ENCODE measurements at places on chromosomes 11 and 22. TPM values are rescaled to one million over a fixed set of nuclear protein-coding genes. Genes with fewer than 3 reads are reported as not detected.

The CABP4 gene
- total RNA-seq = 25.4 TPM

The OR52H1 gene
- total RNA-seq = not detected

The SMTNL1 gene
- total RNA-seq = not detected

The TPBGL gene
- not detected for total RNA-seq

The NEFH gene
- total RNA-seq = not detected

The FHIP1B gene
- total RNA-seq = 43.9 TPM

The TMEM258 gene
- total RNA-seq = 140 TPM

The BDNF gene
- total RNA-seq = 8.3 TPM

The RIMBP3C gene
- not detected for total RNA-seq

The GGT1 gene
- total RNA-seq = 63.8 TPM

GRCh38 chr11:69018924-69019323 is 5.9 kb upstream of the MRGPRF start:
- DNase-seq = no peak

GRCh38 chr22:21443057-21443734 is 24.0 kb upstream of the TMEM191C start:
- DNase-seq = no peak

- no peak for DNase-seq
Measured at GRCh38 chr11:47433157-47433556, 6.9 kb upstream of the PSMC3 start.

GRCh38 chr22:26554956-26555355 is 35.0 kb downstream of the TPST2 start:
- DNase-seq = no peak

GRCh38 chr11:47514825-47515647 is 37.9 kb downstream of the CELF1 start:
- no peak for DNase-seq

GRCh38 chr22:43279867-43280522 is 63.2 kb downstream of the SCUBE1 start:
- no peak for DNase-seq

GRCh38 chr11:119729581-119729927 is 554 bp upstream of the NECTIN1 start:
- DNase-seq = no peak

- no peak for DNase-seq
Measured at GRCh38 chr11:92410526-92410925, 185.9 kb downstream of the FAT3 start.

DNA sequence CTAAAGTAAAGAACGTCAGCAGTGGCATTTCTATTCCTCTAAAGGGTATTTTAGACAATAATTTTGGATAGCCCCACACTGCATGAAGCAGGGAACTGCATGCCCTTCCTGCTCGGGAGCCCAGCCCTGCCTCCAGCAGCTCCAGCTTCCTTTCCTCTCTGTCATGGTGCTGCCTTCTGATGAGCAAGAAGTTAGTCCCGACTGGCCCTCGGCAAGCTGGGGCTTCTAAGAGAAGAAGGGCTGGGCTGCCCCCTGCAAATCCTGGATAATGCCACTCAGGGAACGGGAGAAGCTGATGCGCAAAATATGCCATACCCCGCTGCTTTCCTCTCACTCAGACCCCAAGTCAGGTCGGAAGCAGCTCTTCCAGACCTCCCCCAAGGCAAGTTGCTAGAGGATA is 296.4 kb downstream of the ETS1 start:
- DNase-seq = no peak

- no peak for DNase-seq
Measured at GRCh38 chr11:78181185-78181584, 7.2 kb downstream of the KCTD21 start.

DNA sequence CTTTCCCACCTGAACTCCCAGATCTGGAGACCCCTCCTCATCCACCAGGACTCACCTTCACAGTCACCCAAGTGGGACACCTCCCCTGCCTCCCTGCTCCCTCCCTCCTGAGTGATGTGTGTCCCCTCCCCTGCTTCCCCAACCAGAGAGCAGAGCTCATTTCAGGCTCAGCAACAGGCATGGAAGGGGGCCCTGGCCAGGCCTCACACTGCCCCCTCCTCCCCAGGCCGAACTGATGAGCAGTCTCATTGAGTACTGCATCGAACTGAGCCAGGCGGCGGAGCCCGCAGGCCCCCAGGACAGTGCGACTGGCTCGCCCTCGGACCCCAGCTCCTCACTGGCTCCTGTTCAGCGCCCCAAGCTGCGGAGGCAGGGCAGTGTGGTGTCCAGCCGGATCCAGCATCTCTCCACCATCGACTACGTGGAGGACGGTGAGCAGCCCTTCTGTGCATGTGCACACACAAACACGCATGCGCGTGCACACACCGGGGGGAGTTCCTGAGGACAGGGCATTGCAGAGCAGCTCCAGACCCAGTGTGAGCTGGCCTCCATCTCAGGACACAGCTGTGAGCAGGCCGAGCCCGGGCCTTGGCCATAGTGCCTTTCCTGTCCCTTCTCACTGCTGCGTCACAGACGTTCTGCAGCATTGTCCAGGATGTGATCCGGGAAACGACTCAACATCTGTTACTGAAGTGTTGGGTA is 17.8 kb upstream of the NEAT1 start:
- no peak for DNase-seq

- DNase-seq = no peak
Measured at GRCh38 chr11:1502954-1503707, 16.6 kb upstream of the MOB2 start.

DNA sequence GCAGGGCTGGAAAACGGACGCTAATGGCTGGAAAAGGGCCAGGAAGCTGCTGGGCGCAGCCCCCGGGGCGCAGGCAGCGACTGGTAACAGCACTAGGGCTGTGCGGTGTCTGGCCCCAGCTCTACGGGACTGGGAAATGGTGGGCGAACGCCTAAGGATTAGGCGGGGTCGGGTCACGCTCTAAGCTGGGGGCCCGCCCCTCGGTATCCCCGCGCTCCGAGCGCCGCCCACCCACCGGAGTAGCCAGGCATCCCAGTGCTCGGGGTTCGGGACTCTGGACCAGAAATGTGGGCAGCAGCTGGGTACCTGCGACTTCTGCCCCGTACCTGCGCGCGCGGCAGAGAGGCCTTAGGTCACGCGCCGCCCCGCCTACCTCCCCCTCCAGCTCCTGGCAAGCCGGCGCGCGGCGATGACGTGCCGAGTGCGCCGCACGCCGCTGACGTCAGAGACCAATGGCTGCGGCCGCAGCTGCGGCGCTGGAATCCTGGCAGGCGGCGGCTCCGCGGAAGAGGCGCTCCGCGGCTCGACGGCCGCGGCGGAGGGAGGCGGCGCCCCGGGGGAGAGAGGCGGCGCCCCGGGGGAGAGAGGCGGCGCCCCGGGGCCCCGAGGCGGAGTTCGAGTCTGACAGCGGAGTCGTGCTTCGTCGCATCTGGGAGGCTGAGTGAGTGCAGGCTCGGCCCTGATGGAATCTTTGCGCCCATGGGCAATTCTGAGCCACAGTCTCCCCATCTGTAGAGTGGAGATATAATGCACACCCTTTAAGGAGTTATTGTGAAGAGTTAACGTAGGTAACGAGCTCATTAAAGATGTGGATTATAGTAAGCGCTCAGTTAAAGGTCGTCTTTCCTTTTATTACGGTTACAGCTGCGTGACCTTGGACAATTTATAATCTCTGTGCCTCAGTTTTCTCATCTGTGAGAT is at the start of the genes HPS4 and SRRD:
HPS4 (minus strand) TSS at position 345 of the 921 bp plus-strand sequence. CDS start 2,021 bp downstream, outside the sequence.
SRRD (plus strand) TSS at position 439 of the 921 bp plus-strand sequence; CDS start at position 453, 14 bp downstream.
- DNase-seq = peak; percentile 92

DNA sequence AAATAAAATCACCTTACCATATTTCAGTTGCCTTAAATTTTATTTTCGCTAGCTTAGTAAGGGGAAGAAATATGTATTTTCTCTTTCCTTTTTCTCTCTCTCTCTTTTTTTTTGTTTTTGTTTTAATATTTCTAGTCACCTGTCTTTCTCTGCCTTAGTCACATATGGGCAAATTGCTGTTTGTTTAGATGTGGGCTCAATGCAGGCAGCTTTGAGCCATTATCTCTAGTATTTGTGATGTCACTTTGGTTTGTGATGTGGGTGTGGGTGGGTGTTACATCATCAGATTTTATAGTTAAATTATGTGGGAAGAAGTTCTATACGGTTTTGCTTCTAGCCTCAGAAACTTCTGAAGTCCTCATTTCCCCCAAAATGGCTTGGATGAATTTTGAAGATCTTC is at the start of gene C22orf31:
C22orf31 (minus strand) TSS at position 59 of the 400 bp plus-strand sequence; CDS start at position 20, 39 bp downstream.
- no peak for DNase-seq

All from Calu3 (cell line).